ENCODE measurements at places on chromosomes 5 and 9. TPM values are rescaled to one million over a fixed set of nuclear protein-coding genes. Genes with fewer than 3 reads are reported as not detected.

The RANBP3L gene
- total RNA-seq: 0.58 TPM

The ELOVL7 gene
- 0.29 TPM for total RNA-seq

The ARL14EPL gene
- total RNA-seq: not detected

The SPATA31C1 gene
- not detected for total RNA-seq

The PHF24 gene
- 1.3 TPM for total RNA-seq

GRCh38 chr5:61667525-61668218, 335.6 kb downstream of the ZSWIM6 start:
- no peak for DNase-seq

DNA sequence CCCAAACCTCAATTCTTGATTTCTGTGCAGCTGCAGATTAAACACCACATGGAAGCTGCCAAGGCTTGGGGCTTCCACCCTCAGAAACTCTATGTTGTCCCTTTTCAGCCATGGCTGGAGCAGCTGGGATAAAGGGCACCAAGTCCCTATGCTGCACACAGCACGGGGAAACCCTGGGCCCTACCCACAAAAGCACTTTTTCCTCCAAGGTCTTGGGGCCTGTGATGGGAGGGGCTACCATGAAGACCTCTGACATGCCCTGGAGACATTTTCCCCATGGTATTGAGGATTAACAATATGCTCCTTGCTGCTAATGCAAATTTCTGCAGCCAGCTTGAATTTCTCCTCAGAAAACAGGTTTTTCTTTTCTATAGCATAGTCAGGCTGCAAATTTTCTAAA, 41.8 kb upstream of the CDH9 start:
- no peak for DNase-seq

DNA sequence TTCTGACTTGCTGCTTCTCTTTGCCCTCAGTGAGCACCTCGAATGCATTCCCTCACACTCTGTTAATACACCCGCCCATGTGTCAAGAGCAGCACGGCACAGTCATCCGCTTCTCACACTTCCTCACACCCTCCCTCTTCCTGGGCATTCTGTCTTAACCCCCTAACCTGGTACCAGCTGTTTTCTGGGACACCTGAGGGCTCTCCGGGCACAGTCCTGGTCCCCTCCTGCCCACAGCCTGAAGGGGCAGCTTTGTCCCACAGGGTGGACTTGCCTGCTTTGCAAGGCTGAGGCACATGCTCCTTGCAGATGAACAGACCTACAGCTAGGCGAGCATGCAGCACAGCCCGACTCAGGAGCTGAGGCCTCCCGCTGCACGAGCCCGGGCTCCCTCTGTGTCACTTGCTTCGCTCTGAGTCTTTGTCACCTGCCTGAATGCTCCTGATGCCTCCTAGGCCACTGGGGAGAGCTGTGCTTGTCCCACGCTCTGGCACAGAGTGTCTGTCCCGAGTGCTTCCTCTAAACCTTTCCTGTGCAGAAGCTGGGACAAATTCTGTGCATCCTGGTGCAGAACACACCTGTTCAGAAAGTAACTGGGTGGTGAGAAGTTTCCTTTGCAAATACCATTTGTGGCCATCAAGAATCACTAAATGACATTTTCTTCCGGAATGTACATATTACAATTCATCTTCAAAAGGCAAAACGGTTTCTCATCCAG, 47.8 kb downstream of the AHRR start:
- DNase-seq: no peak

GRCh38 chr5:174086751-174087150, 41.2 kb downstream of the NSG2 start:
- DNase-seq: no peak

GRCh38 chr5:88396000-88396535, 127.4 kb upstream of the TMEM161B start:
- DNase-seq: no peak

DNA sequence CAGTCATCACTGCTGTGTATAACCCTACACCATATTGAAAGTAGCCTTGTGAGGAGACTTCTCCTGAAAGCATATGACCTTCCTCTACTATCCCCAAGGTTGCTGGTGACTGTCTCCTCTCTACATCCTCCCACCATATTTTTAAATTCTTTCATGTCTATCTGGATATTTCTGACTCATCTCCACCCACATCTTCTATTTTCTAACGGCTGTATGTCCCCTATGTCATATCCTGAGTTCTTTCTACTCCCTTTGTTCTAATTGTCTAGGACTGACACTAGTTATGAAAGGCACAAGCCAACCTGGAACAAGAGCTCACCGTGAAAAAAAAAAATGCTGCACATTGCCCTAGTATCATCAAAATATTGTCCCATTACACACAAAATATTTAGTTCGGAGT, 218.3 kb upstream of the ZNF462 start:
- DNase-seq: no peak

- DNase-seq: no peak
These were observed 214.3 kb downstream of the MAPKAP1 start for GRCh38 chr9:125492719-125493118.

DNA sequence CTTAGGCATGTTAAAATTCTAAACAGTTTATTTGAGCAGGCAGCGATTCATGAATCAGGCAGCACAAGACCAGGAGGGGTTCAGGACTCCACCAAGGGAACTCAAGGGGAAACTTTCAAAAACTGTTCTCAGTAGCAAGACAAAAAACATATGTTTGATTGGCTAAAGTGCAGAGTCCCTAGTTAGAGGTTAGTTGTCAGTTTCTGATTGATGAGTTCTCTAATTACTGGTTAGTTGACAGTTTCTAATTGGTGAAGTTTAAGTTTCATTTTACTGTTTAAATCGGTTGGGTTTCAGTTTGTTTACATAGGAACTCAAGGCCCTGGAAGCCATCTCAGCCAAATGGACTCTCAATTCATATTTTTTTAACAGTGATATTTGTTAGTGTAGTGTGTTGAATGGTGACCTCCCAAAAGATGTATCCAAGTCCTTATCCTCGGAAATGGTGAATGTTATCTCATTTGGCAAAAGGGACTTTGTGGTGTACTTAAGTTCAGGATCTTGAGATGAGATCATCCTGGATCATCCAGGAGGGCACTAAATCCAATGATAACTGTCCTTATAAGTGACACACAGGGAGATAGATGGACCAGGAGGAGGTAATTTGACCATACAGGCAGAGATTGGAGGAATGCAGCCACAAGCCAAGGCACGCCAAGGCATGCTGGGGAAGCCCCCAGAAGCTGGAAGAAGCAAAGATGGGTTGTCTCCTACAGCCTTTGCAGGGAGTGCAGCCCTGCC, 219.2 kb upstream of the RAI14 start:
- DNase-seq: no peak

- no peak for DNase-seq
These were observed 111.4 kb downstream of the SLC28A3 start for GRCh38 chr9:84229191-84229590.

DNA sequence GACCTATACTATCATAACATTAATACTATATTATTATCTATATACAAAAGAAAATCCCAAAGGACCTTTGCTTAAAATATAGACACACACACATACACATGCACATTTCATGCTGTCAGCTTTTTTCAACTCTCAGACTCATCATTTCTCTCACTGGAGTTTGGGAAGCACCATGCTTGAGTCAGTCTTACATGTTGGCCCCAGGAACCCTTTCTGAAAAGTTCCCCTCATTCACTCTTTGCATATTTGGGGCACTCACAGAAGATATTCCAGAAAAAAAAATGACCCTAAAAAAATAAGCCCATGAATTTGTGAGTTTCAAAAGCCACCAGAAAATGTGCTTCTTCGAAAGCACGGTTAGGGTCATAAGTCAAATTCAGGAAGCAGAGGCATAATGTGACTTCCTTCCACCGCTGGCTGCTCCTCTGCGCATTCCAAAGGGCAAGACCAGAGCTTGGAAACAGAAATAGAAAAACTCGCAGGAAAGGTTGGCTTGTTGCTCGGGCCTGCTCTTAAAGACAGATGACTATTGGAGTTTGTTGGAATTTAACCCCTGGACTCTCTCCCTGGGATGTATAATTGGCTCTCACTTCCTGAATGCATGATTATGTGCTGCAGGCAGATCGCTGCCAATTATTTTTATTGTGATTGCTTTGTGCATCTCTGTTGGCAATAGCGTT, 129.7 kb upstream of the IQGAP2 start:
- DNase-seq: no peak

DNA sequence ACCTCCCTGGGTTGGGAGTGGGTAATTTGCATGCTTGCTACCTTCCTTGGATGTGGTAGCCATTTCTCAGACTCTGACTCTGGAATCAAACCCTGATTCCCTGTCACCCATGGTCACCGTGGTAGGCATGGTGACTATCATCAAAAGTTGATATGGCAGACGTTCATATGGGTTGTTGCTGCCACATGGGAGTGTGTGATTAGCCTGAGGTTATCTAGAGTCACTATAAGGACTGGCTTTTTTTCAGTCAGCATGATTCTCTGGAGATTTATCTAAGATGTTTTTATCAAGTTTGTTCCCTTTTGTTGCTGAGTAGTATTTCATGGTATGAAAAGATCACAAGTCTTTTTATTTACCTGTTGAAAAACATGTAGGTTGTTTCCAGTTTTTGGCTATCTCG, 7.0 kb downstream of the RCL1 start:
- DNase-seq: no peak

GRCh38 chr9:18675332-18675731, 201.4 kb downstream of the ADAMTSL1 start:
- no peak for DNase-seq

DNA sequence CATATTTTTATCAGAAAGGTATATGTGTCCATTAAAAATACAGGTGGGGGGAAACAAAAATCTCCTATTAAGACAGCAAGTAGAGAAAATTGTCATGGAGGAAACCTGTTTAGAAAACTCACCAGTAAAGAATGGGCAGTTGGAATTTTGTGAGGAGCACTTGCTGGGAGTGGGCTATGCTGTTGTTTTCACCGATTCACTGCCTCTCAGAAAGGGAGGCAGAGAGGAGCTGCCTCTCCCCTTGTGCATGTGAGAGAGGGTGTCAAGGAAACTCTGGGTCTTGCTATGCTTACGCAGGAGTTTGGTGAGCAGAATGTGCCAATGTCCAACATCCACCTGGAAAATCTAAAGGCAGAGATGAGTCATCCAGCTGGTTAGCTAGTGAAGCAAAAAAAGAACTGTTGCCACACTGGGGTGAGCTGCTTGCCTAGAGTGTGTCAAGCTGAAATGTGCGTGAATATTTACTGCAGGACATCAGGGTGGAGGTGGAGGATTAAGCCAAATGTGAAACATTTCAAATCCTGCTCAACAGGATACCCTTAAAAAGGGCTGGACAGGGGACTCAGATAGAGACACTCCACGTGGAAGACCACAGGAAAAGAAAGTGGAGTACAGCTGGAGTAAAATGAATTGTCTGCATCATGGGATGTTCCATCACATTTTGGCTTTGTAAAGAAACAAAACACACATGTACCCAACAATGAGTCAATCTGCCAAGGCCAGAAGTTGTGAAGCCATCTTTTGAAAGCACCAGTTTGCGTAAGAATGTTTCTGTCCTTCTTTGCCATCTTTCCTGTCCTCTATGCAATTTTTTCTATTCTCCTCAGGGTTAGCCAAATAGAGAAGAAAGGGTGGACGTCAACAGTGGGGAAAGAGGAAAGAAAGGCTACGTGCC, 449.7 kb upstream of the MPDZ start:
- DNase-seq: no peak

- DNase-seq: no peak
These were observed 86.1 kb upstream of the NFIB start for GRCh38 chr9:14399756-14400657.

- DNase-seq: no peak
These were observed 394.5 kb upstream of the ZNF462 start for GRCh38 chr9:106468431-106468830.

- peak; percentile 76 for DNase-seq
These were observed 51.7 kb downstream of the EPB41L4A start for GRCh38 chr5:112367400-112367799.

DNA sequence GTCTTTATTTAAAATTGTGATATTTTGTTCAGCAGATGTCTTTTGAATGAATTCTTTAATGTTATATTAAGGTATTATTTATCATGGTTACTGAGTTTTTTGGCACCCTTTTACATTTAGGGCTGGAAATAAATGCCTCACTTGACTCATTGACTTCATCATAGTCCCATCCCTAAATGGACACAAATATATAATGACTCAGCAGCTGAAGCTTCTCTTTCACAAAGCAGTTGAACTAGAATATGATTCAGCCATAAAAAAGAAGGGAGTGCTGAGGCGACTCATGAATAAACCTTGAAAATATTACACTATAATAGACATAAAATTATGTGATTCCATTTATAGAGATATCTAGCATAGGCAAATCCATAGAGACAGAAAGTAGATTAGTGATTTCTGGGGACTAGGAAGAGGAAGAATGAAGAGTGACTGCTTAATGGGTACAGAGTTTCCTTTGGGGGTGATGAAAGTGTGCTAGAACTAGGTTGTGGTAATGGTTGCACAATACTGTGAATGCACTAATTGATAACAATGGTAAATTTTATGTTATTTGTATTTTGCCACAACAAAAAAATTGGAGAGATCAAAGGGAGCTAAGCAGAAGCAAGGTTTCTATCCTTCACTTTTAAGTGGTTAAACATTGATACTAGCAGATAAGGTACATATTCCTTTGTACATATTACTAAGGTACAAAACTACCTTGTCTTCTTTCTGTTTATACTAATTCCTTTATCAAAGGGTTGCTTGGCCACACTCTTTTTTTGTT, 449.6 kb downstream of the NTRK2 start:
- DNase-seq: no peak

- DNase-seq: no peak
These were observed 176.3 kb upstream of the PTGER4 start for GRCh38 chr5:40503439-40503838.

GRCh38 chr5:50711280-50711679, 44.8 kb downstream of the PARP8 start:
- DNase-seq: no peak
